ENCODE measurements at places on chromosomes 13 and 19.

GRCh38 chr19:10114651-10115391 is 3.3 kb downstream of the P2RY11 start:
- no peak for DNase-seq

GRCh38 chr13:108361769-108362168 is 92.3 kb downstream of the TNFSF13B start:
- DNase-seq = no peak

GRCh38 chr19:35373492-35373891 is 2.6 kb downstream of the GPR42 start:
- DNase-seq = no peak

GRCh38 chr19:28971049-28971448 is 241.9 kb downstream of the UQCRFS1 start:
- no peak for DNase-seq

- no peak for DNase-seq
Measured at GRCh38 chr13:30074955-30075614, 224.7 kb upstream of the UBL3 start.

DNA sequence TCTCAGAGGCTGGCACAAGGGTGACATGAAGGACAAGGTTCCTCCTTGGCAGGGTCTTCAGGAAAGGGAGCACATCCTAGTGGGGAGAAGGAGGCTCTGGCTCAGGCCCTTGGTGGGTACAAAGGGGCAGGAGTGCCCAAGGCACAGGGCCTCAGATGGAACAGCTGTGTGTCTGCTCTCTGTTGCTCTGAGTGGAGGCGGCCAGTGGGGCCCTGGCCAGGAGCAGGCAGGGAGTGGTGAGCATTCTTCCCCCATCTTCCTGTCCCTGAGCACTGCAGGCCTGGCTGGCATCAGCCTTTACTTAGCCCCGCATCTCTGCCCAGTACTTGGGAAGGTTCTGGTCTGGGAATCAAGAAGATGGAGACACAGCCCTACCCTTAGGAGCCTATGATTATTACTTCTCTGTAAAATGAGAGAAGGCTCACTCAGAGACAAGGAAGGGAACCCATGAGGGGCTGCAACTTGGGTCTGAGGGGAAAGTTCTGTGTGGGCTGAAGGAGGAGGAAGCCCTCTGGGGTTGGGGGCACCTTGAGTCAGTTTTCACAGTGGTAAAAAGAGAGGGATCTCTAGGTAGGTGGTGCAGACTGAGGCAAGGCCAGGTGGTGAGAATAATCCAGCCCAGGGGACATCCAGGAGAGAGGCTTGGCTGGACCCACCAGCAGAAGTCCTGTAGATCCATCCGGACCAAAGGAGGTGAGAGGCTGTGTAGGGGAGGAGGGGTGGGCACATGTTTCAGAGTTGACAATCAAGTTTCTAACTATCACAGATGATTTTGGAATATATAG is 173.5 kb downstream of the TSHZ3 start:
- no peak for DNase-seq
